ENCODE measurements at places on chromosomes 12 and 14.

DNA sequence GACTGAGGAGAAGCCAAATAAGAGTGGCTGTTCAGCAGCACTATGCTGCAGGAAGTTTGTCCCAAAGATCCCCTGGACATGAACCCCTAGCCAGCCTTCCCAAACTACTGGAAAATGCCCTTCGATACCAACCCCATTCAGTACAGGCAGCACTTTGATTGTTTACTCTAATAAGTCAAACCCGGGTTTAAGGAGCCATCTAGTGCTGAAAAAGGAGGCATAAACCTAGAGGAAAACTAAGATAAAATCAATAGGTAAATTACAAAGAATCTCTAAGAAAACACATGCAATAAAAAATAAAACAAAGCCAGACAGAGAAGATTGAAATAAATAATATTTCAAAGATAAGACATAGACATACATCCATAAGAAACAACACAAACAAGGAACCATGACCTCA is 771.6 kb downstream of the RPS29 start:
- DNase-seq = no peak

GRCh38 chr12:107390414-107390813 is 295.2 kb upstream of the PWP1 start:
- DNase-seq = no peak

- DNase-seq = no peak
These were observed 14.0 kb upstream of the PEX5 start for GRCh38 chr12:7175493-7175892.

DNA sequence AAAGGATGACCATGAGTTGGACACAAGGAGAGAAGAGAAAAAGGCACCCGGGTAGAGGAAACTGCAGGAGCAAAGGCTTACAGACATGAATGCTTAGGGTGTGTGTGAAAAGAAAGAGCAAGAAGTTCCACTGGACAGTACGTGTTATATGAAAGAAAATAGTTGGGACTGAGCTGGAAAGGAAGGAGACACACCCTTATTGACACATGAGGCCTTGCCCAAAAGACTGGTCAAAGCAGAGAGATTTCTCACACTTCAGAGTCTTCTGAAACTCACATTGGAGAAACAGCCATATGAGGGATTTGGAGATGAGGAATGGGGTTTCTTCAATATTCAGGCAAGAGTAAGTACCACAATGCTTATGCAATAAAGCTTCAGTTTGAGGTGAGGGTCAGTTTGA is 56.0 kb downstream of the TTC9 start:
- DNase-seq = no peak

DNA sequence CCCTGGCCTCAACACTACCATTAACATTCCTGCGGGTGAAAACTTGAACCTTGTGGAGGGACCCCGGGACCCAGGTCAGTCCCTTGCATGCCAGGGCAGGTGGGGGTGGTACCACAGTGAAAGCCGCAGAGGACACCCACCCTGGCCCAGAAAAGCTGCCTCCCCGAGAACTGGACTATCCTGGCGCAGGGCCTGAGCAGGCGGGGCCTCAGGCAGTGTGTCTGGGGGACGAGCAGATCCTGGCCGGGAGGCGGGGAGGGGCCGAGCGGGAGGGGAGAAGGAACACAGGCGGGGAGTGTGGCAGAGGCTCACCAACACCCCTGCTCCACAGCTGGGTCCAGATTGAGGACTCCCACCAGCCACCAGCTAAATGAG is 10.0 kb downstream of the AHNAK2 start:
- no peak for DNase-seq

- DNase-seq = no peak
These were observed 19.5 kb upstream of the NAP1L1 start for GRCh38 chr12:76103958-76104357.

DNA sequence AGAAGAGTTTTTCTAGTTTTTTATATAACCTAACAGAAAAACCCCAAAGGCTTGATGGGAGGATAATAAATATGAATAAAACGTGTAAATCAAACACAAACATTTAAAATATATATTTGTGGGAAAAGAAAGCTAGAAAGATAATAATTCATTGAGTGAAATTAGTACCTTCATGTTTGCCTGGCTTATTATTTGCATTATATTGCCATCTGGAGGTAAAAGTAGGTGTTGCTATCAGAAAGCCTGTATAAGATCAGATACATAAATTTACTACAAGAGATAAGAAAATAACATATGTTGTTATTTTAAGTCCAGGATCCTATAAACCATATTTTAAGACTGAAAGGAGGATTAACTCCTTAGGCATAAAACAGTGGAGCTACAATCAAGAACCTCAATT is 77.7 kb downstream of the NTS start:
- no peak for DNase-seq

DNA sequence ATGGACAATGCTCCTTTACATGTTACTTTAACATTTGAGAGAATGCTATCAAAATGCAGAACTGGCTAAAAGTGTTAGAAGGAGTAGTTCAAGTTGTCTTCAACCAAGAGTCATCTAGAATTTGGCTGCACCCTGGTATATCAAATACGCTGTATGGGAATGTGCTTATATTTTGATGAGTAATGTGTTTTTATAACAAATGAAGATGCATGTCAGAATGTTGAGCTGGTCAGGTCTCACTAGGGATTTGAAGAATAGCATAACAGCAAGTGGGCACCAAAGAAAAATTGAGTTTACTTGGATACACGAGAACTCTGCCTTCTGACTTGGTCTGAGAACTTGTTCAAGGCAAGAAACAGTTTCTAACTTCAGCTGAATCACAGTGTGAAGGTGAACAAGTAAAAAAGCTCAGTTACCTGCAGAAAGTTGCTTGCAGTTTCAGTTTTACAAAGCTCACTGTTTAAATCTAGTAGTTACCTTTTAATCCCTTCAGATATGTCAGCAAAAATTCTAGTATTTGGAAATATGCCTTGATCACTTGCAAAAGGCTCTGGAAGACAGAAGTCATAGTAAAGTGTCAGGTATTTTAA is 82.3 kb downstream of the PDE3A start:
- no peak for DNase-seq

- no peak for DNase-seq
These were observed 77.3 kb downstream of the GLT1D1 start for GRCh38 chr12:128930606-128931005.

- no peak for DNase-seq
These were observed 162.2 kb upstream of the TMTC1 start for GRCh38 chr12:29945904-29946303.

DNA sequence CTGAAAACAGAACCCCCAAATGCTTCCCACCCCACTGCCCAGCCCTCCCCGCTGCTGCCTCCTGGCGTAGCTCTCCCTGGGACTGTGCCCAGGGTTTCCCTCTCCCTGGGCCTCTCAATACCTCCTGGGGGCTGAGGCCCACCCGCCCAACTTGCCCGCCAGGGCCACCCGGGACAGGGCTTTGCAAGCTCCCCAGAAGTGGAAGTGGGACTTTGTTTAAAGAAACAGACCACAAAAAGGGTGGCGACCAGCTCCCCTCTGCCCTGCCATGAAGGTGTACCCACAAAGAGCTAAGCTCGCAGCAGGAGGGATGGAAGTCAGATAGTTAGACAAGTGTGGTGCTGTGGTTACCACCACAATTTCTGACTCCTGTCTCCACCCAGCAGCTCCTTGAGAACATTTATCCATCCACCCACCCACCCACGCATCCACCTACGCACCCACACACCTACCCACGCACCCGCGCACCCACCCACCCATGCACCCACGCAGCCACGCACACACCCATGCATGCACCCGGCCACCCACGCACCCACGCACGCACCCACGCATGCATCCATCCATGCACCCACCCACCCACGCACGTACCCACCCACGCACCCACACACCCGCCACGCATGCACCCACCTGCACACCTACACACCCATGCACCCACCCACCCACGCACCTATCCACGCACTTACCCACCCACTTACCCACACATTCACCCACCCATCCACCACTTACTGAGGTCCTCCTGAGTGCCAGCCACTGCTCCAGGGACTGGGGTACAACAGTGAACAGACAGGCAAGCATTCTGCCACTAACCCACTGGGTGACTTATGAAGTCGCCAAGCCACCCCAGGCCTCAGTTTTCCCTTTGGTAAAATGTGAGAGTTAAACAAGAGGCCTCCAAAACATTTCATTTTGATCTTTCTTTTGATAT is 127.3 kb downstream of the SCARB1 start:
- no peak for DNase-seq

- DNase-seq = no peak
These were observed 150.9 kb downstream of the TTLL5 start for GRCh38 chr14:75811872-75812499.

DNA sequence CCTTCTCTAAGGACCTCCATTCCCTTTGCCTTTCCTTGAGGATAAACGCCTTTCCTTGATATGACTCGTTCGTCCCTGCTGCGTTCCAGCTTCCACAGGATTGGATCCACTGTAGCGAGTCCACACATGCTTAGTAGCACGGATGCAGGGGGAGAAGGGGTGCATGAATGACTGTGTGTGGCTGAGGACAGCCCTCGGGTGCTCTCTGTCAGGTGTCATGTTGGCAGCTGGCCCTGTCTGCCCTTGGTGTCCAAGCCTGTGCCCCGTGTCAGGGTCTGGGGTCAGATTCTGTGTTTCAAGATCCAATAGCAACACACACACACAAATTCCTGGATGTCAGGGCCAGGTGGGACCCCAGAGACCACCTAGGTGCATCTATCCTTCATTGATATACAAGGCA is 17.5 kb upstream of the KRT80 start:
- DNase-seq = no peak

DNA sequence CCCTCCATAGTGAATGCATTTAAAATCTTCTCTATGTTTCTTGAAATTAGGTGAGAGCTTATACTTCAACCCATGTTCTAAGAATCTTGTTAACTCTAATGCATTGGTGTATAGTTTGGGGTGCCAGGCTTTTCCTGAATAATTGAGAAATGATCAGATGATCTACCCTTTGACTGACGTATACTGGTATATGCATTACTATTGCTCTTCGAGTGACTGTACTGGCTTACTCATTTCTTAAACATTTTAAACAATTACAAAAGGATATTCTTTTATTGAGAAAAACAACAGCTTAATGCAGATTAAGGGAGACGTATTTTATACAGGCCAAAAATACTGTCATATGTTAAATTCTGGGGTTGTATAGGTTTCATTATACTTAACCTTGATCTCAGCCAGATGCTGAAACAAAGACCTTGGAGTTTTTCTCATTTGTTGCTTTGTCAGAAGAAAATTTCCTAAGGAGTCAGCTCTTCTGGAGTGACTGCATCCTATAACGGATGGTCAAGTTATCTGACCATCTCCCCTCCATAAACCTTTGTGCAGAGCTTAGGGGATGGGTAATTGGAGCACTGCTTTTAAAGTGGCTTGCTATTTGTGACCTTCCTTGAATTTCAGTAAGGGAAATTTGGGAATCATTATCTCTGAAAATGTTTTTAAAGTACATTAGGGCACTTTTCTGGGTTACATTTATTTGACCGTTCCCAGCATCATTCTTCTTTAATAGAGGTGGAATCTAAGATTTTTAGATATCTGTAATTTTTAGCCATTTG is 507.6 kb downstream of the PCNX1 start:
- no peak for DNase-seq

GRCh38 chr12:58741226-58741625 is 179.1 kb downstream of the LRIG3 start:
- no peak for DNase-seq

GRCh38 chr14:73269729-73270531 is 32.6 kb downstream of the PAPLN start:
- DNase-seq = no peak

GRCh38 chr12:132204063-132204792 is 60.0 kb downstream of the NOC4L start:
- DNase-seq = no peak

DNA sequence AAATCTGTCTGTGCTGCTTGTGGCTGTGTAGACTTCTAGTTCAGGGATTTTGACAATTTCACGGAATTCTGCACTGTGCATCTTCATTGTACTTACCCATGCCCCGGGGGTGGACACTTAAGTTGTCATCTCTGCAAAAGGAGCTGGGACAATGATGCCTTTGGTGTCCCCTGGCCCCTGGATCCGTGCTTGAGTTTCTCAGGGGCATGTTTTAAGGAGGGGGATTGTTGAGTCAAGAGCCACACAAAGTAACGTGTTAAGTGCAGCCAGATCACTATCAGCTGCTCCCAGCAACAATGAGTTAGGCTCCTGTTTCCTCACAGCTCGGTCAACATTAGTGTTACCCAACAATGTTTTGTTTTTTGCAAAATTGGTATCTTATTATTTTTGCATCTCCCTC is 305.0 kb upstream of the DIO3 start:
- no peak for DNase-seq

DNA sequence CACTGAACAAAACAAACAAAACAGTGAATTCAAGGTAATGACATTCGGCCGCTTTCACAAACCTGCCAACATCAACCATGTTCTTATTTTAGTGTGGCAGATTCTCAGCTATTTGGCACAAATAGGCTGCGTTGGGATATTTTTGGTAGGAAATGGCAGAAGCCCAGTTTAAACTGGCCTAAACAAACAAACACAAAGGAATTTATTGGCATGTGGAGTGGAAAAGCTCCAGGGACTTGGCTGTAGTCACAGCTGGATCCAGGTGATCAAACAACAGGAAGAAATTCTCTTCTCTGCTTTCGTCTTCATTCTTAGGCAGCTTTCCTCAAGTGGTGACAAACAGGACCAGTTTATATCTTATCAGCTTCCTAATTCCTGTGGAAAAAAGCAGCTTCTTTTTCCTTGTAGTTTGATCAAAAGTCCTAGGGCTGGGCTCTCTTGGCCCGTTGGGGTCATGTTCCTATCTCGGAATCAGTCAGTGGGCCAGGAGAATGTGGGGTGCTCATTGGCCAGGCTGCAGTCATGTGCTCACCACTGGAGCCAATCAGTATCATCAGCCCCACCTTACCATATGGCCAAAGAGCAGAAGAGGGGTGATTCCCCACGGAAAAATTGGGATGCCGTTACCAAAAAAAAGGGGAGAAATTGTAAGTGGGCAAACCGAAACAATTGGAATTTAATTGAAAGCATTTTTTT is 22.6 kb downstream of the C12orf75 start:
- no peak for DNase-seq

- DNase-seq = no peak
These were observed 1.8 kb upstream of the WNK1 start for GRCh38 chr12:750366-751191.

DNA sequence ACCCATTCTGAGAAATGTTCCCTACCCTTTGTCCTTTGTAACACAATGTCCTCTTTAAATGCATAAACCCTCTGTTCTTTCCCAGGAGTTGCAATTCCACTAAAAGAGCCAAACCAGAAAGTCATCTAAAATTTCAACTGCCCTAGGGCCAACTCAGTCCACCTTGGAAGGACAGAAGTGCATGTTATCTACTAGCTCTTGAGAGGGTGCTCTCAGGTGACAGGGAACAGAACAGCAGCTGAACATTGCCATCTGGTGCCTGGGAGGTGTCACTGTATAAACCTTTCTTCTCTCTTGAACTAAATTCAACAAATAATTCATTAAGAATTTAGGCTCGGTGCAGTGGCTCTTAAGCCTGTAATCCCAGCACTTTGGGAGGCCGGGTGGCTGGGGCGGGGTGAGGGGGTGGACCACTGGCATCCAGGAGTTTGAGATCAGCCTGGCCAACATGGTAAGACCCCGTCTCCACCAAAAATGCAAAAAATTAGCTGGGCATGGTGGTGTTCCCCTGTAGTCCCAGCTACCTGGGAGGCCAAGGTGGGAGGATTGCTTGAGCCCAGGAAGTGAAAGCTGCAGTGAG is 10.3 kb upstream of the FERMT2 start:
- no peak for DNase-seq
